ENCODE measurements at places on chromosomes 2 and 18. TPM values are rescaled to one million over a fixed set of nuclear protein-coding genes. Genes with fewer than 3 reads are reported as not detected.

MRO gene
- polyA plus RNA-seq = 0.51 TPM

COL3A1 gene
- 9,655 TPM for polyA plus RNA-seq

AAMP gene
- polyA plus RNA-seq = 70.4 TPM

REEP1 gene
- polyA plus RNA-seq = 38.8 TPM

RND3 gene
- 47.4 TPM for polyA plus RNA-seq

FRZB gene
- 7.9 TPM for polyA plus RNA-seq
